Non-pigmented ciliary epithelial cell (primary cell): ENCODE measurements at places on chromosomes 3 and 15.
A peak's percentile ranks its signal among the peaks of the same experiment; 100 is the strongest.

- no peak for DNase-seq
Observed at GRCh38 chr15:52397118-52397517, 101.5 kb upstream of the MYO5C start.

DNA sequence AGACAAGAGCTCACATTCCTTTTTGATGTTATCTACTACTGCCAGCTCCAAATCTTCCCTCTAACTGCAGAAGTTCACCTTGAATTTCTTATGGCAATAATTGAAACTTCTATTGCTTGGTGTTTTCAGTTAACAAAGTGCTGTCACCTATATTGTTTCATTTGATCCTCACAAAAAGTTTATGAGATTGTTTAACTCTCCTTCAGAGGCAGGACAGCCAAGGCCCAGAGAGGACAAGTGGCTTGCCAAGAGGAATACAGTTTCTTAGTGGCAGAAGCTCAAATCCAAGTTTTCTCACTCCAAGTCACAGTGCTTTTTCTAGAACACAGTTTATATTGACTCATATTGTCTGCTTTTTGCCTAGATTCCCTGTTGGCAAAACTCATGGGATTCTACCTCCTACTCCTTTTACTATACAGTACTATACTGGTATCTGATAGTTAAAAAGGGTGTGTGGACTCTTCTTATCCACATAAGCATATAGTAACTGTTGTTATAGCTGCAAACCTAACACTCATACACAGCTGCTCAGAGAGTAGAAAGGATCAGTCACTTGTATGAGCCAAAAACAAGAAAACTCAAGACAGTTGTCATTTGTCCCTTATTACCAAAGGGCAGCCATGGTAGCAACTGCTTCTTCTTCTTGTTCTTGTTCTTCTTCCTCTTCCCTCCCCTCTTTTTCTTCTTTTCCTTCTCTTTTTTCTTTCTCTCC lies 15.9 kb downstream of the TM4SF4 start:
- DNase-seq: no peak

GRCh38 chr3:65894679-65895453 lies 143.9 kb downstream of the MAGI1 start:
- DNase-seq: no peak

- DNase-seq: no peak
Observed at GRCh38 chr3:172051310-172051956, 12.1 kb downstream of the FNDC3B start.

DNA sequence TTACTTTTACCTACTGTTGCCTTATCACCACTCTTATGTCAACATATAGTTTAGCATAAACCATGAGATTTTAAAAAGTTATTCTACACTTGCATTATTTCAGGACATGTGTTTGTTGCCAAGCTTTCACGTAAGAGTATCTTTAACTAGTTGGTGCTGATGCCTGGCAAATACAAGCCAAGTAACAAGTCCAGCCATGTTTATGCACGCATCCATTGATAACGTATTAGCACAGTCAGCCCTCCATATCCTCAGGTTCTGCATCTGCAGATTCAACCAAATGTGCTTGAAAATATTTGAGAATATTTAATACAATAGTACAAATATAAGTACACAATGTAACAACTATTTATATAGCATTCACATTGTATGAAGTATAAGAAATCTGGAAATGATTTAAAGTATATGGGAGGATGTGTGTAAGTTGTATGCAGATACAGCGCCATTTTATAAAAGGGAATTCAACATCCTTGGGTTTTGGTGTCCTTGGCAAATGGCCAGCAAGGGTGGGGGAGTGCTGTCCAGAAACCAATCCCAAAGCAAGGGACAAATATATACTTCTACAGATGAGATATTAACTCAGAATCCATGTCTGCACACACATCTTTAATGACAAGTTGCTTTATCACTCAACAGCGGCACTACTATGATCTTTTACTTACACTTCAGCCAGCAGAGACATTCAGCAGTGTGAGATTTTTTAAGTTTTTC lies 8.7 kb upstream of the SETD5 start:
- DNase-seq: no peak

DNA sequence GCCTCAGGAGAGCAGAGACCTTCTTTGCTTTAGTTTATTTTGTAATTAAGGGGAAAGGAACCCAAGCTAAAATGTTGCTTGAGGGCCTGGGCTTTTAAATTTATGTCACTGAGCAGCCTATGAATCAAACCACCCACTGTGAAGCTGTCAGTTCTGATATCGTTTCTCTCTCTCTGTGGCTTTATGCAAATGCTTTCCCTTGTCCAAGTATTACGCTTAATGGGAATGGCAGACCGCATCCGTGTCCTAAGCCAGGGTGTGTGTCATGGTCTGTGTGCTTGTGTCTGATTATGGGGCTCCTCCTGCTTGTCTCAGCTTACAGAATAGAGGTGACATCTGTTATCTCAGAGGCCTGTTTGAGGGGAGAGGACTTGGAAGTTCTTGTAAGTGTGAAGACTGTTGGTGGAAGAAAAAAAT lies 82.4 kb downstream of the EBLN2 start:
- peak; percentile 43 for DNase-seq

DNA sequence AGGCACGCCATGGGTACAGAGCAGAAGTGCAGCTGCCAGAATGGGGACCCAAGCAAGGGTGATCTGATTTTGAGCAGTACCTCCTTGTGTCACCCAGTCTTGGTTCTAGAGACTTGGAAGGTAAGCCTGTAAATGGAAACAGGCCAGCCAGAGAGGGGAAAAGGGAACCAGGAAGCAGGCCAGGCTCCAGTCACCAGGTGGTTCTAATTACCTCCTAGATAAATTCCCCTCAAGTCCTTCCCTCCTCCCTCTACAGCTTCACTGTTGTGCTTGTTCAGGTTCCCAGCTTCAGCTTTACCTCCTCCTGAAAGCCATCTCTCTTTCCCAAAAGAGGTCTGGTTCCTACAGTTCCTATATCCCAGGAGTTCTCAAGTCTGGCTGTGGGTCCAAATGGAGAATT lies 58.8 kb upstream of the SLC7A14 start:
- DNase-seq: no peak
